ENCODE measurements at places on chromosomes 16 and 17.

DNA sequence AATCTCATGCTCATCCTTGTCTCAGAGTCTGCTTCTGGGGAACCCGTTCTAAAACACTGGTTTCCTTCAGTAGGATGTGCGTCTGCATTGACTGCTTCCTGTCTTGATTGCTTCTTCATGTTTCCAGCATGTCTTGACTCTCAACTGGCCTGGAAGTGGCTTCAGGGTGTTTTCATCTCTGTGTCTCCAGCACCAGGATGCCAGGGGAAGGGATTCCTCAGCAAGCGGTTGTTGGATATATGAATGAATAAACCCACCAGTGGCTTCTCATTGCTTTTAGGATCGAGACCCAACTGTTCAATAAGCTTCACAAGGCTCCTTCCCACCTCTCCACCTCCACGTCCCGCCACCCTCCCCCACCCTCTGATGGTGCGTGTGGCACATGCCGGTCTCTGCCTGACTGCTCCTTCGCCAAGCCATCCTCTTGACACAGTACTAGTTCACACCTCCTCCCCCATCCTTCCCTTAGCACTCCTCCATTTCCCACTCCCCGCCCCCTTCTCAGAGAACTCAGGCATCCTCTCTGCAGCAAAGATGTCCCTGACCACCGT lies 14.1 kb upstream of the TNS4 start:
- no peak for DNase-seq

- DNase-seq, result peak; percentile 64
Measured at GRCh38 chr17:63946440-63947363, 14.6 kb upstream of the CD79B start.

GRCh38 chr16:57308041-57308440 lies 23.6 kb upstream of the PLLP start:
- DNase-seq, result no peak

DNA sequence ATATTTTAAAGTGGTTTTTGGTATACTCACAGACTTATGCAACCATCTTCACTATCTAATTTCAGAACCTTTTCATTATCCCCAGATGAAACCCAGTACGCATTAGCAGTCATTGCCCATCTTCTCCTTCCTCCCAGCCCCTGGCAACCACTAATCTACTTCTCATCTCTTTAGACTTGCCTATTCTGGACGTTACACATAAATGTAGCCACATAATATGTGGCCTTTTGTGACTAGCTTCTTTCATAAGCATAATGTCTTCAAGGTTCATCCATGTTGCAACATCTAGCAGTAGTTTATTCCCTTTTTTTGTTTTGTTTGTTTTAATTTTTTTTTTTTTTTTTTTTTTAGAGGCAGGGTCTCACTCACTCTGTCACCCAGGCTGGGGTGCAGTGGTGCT lies 28.5 kb upstream of the C17orf107 start:
- no peak for DNase-seq

DNA sequence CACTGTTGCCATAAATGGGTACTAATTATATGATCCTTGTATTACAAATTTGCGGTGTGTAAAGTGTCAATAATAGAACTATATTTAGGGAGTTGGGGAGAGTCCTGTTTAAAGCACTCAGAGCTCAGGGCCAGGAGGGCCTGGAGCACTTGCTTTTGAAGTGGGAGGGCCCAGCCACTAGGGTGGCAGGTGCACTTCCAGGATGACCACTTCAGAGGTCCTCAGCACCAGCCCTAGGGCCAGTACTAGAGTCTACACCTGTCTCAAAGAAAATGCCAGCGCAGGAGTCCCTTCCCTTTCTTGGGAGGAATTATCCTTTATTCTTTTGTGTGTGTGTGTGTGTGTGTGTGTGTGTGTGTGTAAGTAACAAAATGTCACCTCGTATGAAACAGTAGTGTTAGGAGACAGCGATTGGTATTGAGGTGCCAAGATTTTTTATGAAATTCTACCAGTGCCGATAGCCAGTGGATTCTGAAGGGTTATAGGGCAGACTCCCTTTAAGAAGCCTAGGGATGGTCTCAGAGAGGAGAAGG lies 31.9 kb downstream of the MYO18A start:
- DNase-seq, result no peak

- DNase-seq, result no peak
Measured at GRCh38 chr16:53014287-53014686, 38.4 kb downstream of the CHD9NB start.

DNA sequence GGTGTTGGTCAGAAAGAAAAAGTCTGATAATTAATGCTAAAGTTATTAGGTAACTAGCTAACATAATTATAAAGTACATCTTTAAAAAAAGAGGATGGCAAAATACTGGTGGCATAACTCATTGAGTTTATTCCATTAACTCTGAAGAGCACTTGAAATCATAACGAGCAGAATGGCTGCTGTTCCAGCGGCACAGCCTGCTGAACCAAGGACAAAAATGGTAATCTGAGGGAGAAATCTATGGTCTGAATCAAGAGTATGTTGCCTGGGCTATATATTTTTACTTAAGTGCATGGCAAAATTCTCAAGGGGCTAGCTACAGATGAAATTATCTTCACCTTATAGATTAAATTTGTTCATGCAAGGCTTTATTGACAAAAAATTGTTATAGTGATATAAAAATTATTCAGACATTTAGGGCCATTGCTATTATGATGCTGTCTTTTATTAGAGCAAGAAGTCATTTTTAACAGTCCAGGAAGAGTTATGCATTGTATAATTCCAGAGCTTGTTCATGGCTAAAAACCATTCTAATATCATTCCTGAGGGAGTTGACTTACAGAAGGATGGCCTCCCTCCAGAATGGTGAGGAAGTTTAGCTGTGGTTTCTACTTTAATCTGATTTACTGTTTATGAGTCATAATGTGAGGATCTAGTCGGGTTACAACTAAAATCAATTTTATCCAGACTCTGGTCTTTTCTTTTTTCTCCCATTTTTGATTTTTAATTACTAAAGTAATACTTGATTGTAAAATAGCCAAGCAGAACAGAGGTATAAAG lies 41.4 kb upstream of the ANKFN1 start:
- no peak for DNase-seq

- no peak for DNase-seq
Measured at GRCh38 chr16:80263181-80263823, 277.5 kb upstream of the DYNLRB2 start.

DNA sequence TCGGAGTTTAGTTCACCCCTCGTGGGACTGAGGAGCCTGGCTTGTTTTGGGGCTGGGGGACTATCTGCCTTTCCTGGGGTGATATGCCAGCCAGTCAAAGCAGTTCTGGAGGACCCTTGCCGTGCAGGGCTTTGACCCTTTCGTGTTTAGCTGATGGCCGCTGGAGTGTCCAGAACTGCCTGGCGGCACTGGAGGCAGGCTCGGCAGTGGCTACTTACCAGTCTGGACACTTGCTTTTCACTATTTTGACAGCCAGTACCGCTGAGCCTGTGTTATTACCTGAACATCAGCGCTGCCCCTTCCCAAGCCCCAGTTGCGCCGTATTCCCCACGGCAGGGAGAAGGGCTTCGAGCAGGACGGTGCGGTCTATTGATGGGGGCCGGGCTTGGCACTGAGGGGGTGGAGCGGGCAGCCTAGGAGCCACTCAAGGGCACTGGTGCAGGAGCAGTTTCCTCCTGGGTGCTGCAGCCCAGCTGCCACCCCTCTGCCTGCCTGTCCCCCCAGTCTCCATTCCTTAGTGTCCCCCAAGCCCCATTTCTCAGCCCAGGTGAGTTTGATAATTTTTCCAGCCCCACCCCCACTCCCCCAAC lies 18.6 kb downstream of the CCDC92B start:
- DNase-seq, result no peak

DNA sequence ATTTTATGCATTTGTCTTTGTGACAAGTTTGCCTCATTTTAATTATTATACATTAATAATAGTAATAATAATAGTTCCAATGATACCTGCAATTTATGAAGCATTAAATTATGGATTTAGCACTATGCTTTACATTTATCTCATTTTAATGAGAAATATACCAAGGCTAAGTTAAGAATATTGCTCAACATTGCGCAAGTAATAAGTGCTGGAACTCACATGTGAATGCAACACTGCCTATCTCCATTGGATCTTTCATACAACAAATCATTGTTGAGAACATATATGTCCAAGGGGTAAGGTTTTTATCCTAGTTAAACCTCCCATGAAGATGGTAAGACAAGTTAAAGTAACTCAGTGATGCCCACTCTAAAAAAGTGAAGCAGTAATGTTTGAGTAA lies 703.7 kb upstream of the SOX9 start:
- no peak for DNase-seq

DNA sequence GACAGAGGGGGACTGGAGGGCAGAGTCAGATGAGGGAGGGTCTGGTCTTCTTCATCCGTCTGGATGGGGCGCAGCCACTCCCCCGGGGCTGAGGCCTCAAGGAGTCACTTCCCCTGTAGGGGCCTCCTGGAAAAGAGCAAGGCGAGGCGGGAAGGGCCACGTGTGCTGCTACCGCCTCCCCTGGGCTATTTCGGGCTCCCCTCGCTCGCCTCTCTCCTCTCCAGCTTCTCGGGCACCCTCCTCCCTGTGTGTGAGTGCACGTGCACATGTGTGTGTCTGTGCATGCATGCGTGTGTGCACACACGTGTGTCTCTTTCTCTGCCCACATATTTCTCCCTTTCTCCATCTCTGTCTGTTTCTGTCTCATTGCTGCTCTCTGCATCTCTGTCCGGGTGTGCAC lies 10.1 kb downstream of the GSG1L start:
- no peak for DNase-seq

DNA sequence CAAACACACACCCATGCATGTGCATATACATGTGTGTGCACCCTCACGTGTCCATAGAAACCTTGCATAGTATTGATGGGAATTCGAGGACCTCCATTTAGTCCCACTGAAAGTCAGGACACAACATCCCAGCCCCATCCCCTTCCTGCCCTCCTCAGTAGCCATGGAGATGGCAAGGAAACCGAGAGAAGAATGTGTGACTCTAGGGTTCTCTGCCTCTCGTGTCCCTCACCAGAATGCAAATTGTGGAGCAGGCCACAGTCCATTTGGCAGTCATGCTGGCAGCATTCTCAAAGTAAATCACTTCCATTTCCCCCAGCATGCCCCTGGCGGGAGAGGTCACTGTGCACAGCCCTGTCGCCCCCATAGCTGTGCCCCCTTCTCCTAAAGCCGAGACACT lies 141.1 kb downstream of the MSI2 start:
- no peak for DNase-seq

DNA sequence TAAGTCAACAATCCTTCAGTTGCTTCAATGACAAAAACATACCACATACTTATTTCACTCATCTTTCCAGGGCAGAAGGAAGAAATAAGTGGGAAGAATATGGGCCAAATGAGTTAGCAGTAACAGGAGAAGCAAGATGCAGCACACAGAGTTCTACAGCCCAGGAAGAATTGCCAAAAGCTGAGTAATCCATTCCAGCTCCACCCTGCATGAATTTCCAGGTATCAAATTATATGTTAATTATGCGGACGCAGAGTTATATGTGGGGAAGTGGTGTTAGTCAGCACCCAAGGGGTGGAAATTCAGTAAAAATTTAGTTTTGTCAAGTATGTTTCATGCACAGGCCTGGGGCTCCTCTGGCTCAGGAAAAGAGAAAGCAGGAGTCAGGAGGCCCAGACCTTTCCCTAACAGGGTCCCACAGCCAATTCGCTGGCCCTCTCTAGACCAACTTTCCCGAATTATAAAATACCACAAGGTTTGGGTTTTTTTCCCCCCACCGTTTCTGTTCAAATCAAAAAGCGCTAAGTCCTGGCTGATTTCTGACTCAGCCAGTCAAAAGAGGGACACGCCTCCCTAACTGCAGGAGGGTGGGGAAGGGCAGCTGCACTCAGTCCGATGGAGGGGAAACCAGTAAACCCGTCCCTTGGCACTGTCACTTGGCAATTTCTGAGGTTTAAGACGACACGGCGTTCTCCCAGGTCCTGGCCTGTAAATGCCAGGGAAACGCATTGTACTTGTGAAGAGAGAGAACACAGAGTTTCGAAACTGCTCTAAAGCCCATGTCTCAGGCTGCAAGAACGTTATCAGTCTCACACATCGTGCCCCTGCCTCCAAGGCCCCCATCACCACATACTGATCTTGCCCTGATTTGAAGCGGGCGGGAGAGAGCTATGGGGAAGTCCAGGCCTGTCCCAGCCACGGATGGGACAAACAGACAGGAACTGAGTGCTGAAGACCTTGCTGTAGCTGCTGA lies 58.1 kb downstream of the ZFHX3 start:
- DNase-seq, result no peak

GRCh38 chr17:38508954-38509771 lies 80.9 kb downstream of the ARHGAP23 start:
- peak; percentile 72 for DNase-seq

DNA sequence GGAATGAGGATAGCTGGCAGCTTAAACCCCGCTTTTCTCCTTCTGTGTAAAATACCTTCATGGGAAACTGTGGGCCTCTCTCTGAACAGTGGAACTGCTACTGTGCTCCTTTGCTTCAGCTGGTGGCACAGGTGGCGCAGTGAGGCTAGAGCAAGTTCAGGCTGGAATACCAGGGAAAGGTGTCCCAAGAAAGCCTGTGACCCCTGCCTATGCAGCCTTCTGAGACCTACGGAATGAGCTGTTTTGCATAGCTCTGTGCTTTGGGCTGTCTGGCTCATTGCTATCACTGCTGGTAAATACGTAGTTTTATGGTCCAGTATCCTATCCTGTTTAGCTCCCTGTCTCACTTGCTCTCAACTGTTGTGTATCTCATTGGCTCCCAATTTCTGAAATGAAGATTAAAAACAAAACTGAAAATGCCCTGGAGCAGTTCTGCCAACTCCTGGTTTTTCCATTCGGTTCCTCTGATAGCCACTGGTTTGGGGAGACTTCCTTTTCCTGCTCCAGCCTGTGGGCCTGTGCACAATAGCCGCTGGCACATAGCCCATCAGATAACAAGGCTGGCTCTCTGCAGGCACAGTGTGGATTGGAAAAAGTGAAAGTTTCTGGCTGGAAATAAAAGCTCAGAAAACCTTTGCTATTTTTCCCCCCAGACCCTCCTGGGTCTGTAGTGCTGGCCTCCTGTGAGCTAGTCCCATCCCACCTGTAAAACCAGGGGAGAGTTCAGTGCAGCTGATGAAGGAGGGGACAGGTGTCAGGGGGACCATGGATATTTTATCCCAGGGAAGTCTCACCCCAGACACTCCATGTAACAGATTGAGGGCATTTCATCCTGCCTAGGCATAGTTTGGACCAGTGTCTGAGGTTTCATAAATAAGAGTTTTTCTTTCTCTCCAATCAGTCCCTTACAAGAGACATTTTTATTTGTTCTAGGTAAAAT lies 24.0 kb downstream of the LIMD2 start:
- no peak for DNase-seq

- no peak for DNase-seq
Measured at GRCh38 chr17:1224330-1224729, 44.5 kb upstream of the ABR start.

GRCh38 chr16:30054451-30054850 lies 11.1 kb upstream of the ALDOA start:
- DNase-seq, result no peak

Data from activated T-cell treated with anti-CD3 and anti-CD28 coated beads, Interleukin-2, amount 50 U/mL, for 1 hour (primary cell).